Stimulated activated naive CD8-positive, alpha-beta T cell treated with anti-CD3 and anti-CD28 coated beads, Interleukin-15, Interleukin-2, amounts not matched to agents 100 U/mL and 50 U/mL, for 24 hours (primary cell): ENCODE measurements at places on chromosomes 7 and 10.
A peak's percentile ranks its signal among the peaks of the same experiment; 100 is the strongest.

GRCh38 chr10:87817609-87818504, at the start of gene ATAD1:
ATAD1 (minus strand) TSS chr10:87818226; CDS start chr10:87814599, 3,627 bp downstream.
- peak; percentile 88 for DNase-seq

DNA sequence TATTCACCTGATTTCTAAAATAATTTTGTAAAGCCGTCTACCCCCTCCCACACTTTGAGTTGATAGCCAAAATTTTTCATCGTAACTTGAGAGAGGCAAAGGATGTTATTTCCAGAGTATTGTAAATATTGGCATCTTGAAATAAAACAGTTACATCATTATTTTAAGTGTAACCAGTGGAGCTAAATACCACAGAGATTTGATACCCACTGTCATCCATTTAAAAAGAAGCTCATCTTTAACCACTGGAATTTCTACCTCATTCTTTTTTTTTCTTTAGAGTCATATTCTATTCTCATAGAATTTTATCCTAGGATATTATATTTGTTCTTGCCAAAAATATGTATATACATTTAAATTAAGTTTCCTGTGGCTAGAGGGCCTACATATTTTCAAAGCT, 48.6 kb downstream of the CAMK1D start:
- no peak for DNase-seq

DNA sequence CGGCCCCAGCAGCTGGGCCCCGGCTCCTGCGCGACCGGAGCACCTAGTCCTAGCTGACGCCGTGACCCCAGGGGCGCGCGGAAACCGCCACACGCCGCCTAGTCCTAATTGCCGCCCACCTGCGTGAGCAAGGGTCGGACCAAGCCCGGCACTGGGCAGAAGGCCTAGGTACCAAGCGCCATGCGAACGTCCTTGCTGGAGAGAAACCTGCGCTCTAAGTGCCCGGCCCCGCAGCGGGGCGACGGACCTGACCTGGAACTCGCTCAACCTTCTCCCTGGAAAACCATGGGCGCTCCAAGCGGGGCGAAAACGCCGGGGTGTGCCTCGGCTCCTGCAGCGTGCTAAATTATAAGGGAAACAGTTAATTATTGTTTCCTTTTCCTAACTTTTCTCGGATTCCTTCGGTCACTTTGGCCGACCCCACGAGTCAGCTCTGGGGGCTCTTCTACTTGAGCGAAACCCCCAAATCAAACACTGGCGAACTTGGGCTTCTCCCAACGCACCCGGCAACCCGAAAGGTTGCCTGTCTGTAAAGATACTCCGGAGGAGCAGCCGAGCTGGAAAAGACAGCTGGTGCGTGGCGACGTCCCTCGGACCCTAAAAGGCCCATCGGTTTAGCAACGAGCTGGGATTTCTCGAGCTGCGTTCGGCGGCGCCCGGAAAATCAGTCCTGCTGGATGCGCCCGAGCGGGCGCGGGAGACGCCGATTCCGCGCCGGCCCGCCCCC, 5.3 kb upstream of the EBF3 start:
- no peak for DNase-seq

GRCh38 chr10:70657041-70657440, 15.3 kb upstream of the ADAMTS14 start:
- no peak for DNase-seq

GRCh38 chr10:104197364-104197763, 34.8 kb downstream of the CFAP43 start:
- no peak for DNase-seq

DNA sequence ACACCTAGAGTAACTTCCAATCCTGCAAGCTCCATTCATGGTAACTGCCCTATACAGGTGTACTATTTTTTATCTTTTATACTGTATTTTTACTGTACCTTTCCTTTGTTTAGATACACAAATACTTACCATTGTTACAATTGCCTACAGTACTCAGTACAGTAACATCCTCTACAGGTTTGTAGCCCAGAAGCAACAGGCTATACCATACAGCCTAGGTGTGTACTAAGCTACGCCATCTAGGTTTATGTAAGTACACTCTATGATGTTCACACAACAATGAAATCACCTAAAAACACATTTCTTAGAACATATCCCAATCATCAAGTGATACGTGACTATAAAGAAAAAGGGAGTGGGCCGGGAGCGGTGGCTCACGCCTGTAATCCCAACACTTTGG, 53.1 kb upstream of the SLIT1 start:
- DNase-seq, result no peak

- no peak for DNase-seq
Measured at GRCh38 chr10:79189853-79190435, 121.2 kb downstream of the ZMIZ1 start.

DNA sequence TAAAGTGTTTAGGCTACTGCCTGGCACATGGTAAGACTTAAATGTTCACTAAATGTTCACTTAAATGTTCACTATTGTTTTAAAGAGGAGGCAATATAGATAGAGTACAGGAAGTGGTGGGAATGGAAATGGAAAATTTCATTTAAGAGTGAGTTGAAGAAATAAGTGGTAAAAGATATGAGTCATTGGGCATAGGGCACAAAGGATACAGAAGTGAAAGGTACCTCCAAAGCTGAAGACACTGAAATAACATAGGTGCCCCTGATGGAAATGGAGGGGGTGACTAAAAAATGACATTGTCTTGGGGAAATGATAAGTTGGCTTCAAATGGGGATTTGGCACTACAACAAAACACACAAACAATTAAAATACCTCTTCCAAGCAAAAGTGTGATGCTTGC, 5.2 kb upstream of the FRA10AC1 start:
- DNase-seq, result no peak

- DNase-seq, result no peak
Measured at GRCh38 chr10:52378124-52378523, 64.0 kb downstream of the DKK1 start.

GRCh38 chr7:158684329-158684728, 20.3 kb downstream of the NCAPG2 start:
- no peak for DNase-seq
